ENCODE measurements at places on chromosomes 13 and 19. TPM values are rescaled to one million over a fixed set of nuclear protein-coding genes. Genes with fewer than 3 reads are reported as not detected.
A peak's percentile ranks its signal among the peaks of the same experiment; 100 is the strongest.

Gene FAM216B
- not detected for total RNA-seq

DNA sequence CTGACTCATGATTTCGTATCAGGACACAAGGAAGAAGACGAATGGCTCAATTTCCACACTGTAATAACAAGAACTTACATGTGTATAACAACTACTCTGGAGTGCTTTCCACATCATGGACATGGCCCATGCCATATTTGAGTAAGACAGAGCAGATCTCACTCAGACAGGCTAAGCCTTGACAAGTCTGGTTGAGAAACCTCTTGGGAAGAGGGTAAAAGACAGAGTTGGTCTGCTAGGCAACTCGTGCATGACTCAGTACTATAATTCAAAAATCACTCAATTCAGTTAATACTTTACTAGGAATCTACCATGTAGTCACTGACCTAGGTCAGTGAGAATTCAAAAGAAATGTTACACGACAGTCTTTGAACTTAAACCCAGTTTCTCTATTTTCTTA lies 5.7 kb upstream of the THSD1 start:
- no peak for DNase-seq

GRCh38 chr19:55341171-55341588 lies 1.5 kb downstream of the KMT5C start:
- DNase-seq = peak; percentile 81

- DNase-seq = no peak
Measured at GRCh38 chr19:38850436-38850975, 720 bp upstream of the HNRNPL start.

- no peak for DNase-seq
Measured at GRCh38 chr19:5186293-5187050, 154.1 kb downstream of the PTPRS start.

GRCh38 chr13:38514575-38514974 lies 164.9 kb downstream of the UFM1 start:
- no peak for DNase-seq

- DNase-seq = no peak
Measured at GRCh38 chr13:73171271-73171682, 112.5 kb downstream of the KLF5 start.

DNA sequence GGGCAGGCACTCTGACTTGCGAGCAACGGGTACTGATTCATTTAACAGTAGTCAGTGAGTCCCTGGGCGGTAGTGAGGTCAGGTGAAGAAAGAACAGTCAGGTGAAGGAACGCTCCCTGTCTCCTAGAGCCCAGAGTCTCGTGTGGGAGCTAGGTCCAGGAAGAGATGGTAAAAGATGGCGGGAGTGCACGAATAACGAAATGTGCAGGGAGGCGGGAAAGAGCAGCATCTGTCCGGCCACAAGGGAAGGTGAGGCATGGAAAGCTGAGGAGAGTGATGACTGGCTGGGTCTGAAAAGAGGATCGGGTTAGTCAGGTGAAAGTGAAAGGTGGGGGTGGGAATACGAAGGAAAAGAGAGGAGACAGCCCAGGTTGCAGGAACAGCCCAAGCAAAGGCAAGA lies 63.9 kb upstream of the SLC15A1 start:
- no peak for DNase-seq

- no peak for DNase-seq
Measured at GRCh38 chr13:79625517-79625916, 144.6 kb downstream of the NDFIP2 start.

GRCh38 chr19:41399091-41399490 lies 1.5 kb downstream of the BCKDHA start:
- DNase-seq = no peak

Gene TFPT
- 4.9 TPM for total RNA-seq

Gene HRC
- total RNA-seq = 1.2 TPM

DNA sequence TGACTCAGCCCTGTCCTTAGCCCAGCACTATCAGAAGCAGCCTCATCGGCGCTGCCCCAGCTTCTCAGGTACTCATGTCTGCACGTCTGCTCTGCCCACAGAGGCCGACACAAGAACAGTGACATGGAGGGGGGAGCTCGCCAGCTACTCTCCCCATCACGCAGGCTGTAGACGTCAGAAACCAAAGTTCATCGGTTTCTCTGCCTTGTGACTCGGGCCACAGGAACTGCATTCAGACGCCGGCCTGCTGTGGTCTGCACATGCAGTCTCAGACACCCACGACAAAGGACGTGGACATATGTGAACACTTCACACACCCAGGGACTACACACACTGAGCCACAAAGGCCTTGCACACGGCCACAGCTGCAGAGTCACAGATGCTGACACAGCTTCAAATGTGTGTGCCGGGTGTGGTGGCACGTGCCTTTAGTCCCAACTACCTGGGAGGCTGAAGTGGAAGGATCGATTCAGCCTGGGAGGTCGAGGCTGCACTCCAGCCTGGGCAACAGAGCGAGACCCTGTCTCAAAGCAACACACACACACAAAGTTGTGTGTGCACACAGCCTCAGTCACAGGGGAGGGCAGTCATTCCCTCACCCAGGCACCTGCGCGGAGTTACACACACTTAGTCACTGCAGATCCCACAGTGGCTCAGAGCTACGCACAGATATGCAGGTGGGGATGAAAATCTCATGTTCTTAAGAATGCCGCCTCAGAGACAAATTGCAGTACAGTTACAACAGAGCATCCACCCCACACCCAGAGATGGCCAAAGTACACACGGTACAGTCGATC lies 4.9 kb upstream of the ZFP36 start:
- peak; percentile 62 for DNase-seq

DNA sequence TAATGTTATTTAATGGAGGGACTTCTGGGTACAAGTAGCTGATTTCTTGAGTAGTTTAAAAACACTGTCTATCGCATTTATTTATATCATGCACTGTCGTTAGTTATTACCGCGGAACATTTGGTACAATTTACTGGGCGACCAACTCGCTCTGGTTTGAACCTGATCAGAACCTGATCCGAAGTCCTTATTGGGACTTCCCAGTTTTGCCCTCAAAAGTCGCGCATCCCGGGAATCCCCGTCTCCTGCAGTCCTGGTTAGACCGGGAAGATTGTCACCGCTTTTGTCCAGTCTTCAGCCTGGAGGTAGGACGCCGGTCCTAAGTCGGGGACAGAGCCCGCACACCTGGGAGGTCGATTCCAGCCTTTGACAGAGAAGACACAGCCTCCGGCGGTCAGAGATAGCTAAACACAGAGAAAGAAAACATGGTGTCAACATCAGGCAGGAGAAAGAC lies 694 bp downstream of the CLN5 start:
- peak; percentile 51 for DNase-seq

GRCh38 chr13:111027458-111028439 lies 87.4 kb upstream of the ARHGEF7 start:
- DNase-seq = no peak

- no peak for DNase-seq
Measured at GRCh38 chr13:40456397-40456953, 210.0 kb downstream of the FOXO1 start.

DNA sequence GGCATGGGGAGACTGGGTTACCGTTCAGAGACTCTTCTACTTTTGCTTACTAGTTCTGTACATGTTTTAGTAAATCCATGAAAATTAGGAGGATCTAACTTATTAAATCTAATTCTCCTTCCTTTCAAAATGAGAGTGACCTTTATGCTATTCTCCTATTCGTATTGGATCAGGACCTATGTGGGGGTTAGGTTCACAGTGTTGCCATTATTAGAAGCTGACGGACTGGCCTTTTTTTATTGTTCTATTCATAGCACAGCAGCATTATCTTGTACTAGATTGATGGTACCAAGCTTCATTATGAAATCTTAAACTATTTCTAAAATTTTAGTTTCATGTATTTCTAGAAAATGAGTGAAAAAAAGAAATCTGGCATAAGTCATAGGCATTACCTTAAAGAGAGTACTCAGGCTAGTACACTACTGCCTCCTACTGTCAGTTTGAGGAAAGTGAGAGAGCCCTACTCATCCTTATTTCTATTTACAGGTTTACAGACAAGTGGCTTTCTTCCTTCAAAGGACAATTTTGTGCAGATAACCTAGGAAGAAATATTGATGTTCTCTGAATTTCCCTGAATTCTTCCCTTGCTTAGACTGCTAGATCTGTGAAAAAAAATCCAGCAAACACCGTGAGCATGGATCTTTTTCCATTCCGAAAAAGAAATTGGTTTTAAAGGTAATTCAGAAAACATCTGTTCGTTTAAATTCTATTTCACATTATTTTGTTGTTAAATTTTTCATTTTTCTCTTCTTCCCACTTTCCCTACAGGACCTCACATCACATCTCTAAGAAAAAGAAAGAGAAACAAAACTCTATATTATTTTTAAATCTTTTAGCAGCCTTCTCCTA lies 485.5 kb downstream of the DIAPH3 start:
- no peak for DNase-seq

GRCh38 chr13:73904625-73905024 lies 229.6 kb downstream of the KLF12 start:
- no peak for DNase-seq
